Left lung (tissue), 14 donors: ENCODE measurements at places on chromosomes 7 and 10. TPM values are rescaled to one million over a fixed set of nuclear protein-coding genes. Genes with fewer than 3 reads are reported as not detected.

- H3K4me3 ChIP-seq = no peak overlapping the region
- DNase-seq = no peak
- no peaks in the 10 kb centered on the region for H3K4me1 ChIP-seq
- H3K27ac ChIP-seq = no peak overlapping the region
- H3K36me3 ChIP-seq = no peaks in the 10 kb centered on the region
Observed at GRCh38 chr10:101894742-101895141, 51.1 kb upstream of the KCNIP2 start.

GRCh38 chr10:123287594-123288247, 133.5 kb downstream of the BUB3 start:
- H3K4me3 ChIP-seq = no peak overlapping the region
- no peaks in the 10 kb centered on the region for H3K27me3 ChIP-seq
- no peak for DNase-seq
- no peak overlapping the region for H3K27ac ChIP-seq
- H3K36me3 ChIP-seq = no peaks in the 10 kb centered on the region

GRCh38 chr10:70693619-70694335, 21.5 kb downstream of the ADAMTS14 start:
- no peaks in the 10 kb centered on the region for H3K36me3 ChIP-seq
- H3K27ac ChIP-seq = no peak overlapping the region
- H3K4me1 ChIP-seq = peaks cover 5% of the 10 kb centered on the region
- H3K27me3 ChIP-seq = no peaks in the 10 kb centered on the region
- no peak overlapping the region for H3K4me3 ChIP-seq

FAM131B gene
- total RNA-seq = 0.60 TPM
